ENCODE measurements at places on chromosomes 5 and 9. TPM values are rescaled to one million over a fixed set of nuclear protein-coding genes. Genes with fewer than 3 reads are reported as not detected.

DNA sequence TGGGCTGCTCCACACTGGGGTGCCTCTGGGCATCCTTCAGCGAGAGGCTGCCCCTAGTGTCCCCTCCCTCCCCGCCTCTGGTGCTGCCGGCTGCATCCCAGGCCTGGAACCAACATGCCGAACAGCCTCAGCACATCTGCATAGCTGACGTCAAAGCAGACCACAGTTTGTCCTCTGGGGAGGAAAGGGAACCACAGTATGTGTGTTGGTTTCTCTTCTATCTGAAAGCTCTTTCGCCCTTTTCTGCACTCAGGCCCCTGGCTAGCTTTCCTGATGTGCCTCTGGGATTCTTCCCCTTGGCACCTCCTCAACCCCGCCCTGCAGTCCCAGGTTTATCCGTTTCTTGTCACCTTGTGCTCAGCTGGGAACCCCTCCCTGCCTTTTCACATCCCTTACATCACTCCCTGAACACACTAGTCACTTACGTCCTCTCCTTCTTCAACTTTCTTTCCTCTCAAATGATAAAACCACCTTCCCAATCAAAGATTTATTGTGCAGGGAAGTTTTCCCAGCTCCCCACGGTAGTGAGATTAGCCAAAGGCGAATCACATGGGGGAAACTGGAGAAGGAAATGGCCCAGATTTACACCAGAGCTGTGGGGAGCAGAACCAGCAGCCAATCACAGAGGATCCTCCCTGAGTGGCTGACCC lies 35.5 kb upstream of the B4GALT1 start:
- no peak for DNase-seq

GRCh38 chr5:75837258-75837841 lies 120.1 kb upstream of the POC5 start:
- no peak for DNase-seq

DNA sequence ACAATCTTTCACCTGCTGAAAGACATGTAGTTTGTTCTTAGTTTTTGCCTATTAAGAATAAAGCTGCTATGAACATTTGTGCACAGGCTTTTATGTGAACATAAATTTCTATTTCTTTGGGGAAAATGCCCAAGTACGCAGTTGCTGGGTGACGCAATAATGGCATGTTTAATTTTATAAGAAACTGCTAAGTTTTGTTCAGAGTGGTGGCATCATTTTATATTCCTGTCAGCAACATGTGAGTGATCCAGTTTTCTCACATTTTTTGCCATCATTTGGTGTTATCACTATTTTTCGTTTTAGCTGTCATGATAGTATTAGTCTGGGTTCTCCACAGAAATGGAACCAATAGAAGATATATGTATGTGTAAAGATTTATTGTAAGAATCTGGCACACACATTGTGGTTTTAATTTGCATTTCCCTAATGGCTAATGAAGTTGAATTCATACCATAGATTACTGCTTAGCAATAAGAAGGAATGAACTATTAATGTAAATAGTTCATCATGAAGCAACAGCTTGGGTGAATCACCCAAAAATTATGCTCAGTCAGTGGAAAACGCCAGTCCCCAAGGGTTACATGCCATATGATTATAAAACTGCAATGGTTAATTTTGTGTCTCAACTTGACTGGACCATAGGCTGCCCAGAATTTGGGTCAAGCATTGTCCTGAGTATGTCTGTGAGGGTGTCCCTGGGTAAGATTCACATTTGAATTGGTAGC lies 358.6 kb downstream of the MSX2 start:
- DNase-seq = no peak

Gene PCDHA7
- total RNA-seq = 2.1 TPM

Gene ZMAT2
- total RNA-seq = 62.5 TPM

Gene KCNV2
- 2.0 TPM for total RNA-seq

- DNase-seq = peak; percentile 60
These were observed 181.9 kb downstream of the ZNF462 start for GRCh38 chr9:107044872-107045271.

Gene KCTD16
- total RNA-seq = 3.2 TPM

DNA sequence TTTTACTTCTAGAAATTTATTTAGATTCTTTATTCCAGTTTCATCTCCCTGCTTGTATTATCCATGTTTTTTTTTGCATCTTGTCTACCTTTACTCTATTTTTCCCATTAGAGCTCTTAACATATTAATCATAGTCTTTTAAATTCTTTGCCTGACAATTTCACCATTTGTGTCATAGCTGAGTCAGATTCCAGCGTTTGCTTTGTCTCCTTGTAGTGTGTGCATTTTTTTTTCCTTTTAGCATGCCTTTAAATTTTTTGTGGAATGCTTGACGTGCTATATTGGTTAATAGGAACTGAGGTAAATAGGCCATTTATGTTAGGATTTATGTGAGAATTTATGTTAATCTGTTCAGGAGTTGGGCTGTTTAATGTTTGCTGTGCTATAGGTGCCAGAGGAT lies 41.8 kb upstream of the NFIL3 start:
- no peak for DNase-seq

DNA sequence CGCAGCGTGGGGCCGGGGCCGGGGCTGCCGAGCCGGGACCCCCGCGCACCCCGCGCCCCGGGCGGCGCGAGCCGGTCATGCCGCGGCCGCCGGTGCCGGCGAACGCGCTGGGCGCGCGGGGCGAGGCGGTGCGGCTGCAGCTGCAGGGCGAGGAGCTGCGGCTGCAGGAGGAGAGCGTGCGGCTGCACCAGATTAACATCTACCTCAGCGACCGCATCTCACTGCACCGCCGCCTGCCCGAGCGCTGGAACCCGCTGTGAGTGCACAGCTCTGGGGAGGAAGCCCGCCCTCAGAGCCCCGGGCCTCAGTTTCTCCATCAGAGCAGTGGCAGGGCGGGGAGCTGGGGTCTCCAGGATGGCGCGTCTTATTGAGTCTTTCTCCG lies 335 bp downstream of the GALNT12 start:
- DNase-seq = peak; percentile 70

- no peak for DNase-seq
These were observed 2.7 kb downstream of the FBXW11 start for GRCh38 chr5:172003746-172004145.

GRCh38 chr9:1829719-1830118 lies 185.4 kb upstream of the SMARCA2 start:
- DNase-seq = no peak

DNA sequence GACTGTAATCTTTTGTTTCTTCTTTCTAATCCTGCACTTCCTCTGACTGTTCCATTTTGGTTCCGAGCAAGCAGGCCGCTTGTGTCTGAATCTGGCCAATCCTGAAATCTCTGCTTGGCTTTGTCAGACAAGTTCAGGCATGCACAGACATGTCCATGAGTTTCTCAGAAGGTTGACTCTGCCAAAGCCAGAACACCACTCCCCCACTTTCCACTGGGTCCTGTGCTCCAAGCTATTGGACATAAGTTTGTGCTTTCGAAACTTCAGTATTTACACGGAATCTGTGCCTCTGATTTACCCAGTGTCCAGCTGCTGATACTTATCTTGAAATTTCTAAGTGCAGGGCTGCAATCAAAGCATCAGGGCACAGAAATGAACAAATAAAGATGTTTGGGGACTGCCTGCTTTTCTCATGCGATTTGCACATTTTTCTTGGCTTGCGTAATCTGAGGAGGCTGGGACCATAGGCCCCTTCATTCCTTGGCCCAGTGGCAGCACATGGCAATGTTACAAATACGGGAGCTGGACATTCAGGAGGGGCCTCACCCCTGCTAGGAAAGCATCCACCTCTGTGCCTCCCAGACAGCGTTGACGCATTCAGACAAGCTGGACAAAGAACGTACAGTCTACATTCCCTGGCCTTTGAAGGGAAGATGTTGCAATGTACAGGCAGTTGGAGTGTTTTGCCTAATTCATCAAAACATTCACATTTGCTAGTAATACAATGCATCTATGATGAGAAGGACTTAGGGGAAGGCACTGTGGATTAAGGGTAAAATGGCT lies 209.2 kb upstream of the PAPPA start:
- no peak for DNase-seq

Gene ZMYND19
- total RNA-seq = 27.8 TPM

- DNase-seq = no peak
These were observed 433.2 kb downstream of the SEMA5A start for GRCh38 chr5:9112520-9113291.

All from endodermal cell (in vitro differentiated cells).